ENCODE measurements at places on chromosomes 6 and 20. TPM values are rescaled to one million over a fixed set of nuclear protein-coding genes. Genes with fewer than 3 reads are reported as not detected.

GRCh38 chr6:111339294-111339693 is 143.7 kb downstream of the REV3L start:
- no peak for DNase-seq

BTNL2 gene
- not detected for total RNA-seq

DNA sequence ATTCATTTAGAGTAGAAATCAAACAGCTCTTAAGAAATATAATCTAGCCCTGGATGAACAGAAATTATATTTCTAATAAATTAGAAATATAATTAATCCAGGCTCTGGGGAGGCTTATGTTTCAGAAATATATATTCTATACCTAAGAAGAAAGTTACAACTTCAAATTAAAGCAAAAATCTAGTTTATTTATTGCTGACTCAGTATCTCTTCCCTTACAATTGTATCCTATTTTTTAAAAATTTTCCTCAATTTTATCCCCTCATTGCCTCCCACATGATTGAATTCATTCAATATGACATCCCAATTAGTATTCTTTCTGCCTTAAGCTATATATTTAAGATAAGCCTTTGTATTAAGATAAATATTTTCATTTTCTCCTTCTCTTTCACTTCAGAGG is 71.4 kb downstream of the HS3ST5 start:
- DNase-seq = no peak

TMEM244 gene
- total RNA-seq = not detected

ADAM33 gene
- total RNA-seq = not detected

DNA sequence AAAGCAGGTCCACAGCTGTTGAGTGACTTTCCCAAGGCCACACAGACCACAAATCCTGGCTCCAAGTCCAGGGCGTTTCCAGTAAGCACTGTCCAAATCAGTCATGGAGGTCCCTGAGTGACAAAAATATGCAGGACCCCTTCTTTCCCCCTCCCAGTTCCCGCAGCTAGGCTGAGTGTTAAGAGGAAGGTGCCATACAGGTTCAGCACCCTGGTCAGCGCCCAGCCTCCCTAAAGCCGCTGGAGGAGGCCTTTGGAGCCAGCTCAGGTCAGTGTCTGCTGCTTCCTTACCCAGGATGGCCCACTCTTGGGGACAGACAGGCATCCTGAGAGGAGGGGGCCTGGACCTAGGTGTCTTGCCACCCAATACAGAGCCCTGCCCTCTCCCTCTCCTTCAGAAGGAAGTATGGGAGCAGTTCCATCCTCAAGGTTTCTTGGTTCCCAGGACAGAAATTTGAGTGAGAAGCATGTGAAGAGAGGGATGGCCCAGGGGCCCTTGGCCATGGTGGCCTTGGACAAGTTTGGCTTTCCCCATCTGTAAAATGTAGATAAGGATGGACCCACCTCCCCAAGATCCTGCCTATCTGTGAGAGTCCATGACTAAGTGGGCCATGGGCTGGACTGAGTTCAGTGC is 13.2 kb downstream of the TMEM74B start:
- peak; percentile 3 for DNase-seq

GRCh38 chr20:20427227-20427864 is 59.4 kb downstream of the INSM1 start:
- DNase-seq = no peak

TBXT gene
- total RNA-seq = not detected

GRCh38 chr20:33059741-33060390 is 6.2 kb downstream of the BPIFB3 start:
- DNase-seq = no peak

- DNase-seq = no peak
Measured at GRCh38 chr6:125173341-125174095, 19.9 kb downstream of the TPD52L1 start.

DNA sequence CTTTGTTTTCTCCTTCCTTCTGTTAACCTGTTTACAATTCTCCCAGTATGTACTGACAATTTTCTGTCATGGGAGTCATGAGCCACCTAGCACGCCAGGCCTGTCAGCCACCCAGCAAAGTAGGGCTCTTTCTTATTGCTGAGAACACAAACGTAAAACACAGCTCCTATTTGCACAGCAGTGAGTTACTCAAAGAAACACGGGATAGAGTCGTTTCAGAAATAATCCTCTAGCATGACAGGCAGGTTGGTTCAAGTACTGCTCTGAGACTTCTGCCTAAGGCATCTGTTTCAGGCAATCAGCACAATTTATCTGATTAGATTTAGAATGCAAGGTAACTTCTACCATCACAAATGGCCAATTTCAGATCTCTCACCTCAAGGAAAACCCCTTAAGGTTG is 88.8 kb downstream of the CD24 start:
- no peak for DNase-seq

Data from Calu3 (cell line).